ENCODE measurements at places on chromosomes 6 and 20.

DNA sequence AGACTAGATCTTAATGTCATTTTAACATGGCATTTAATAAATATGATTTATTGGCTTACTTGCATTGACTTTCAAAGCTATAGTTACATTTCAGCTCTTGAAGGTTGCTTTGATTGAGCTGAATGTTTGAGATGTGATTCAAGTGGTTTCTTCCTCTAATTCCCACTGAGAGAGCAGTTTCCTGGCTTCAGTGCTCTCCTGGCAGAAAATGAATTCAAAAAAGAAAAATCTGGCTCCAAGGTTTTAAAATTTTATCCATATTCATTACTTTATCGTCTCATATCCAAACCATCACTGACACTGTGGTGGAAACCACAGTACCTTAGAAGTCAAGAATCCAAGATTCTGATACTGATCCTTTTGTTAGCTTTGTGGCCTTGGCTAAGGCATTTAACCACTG is 263.1 kb upstream of the HSF2 start:
- DNase-seq: no peak

- no peak for DNase-seq
Measured at GRCh38 chr6:13422681-13423221, 64.6 kb downstream of the GFOD1 start.

- no peak for DNase-seq
Measured at GRCh38 chr6:15108383-15108715, 137.5 kb upstream of the JARID2 start.

- DNase-seq: no peak
Measured at GRCh38 chr20:19025430-19026120, 186.9 kb upstream of the SLC24A3 start.

- DNase-seq: no peak
Measured at GRCh38 chr6:46715141-46715540, 20.0 kb downstream of the PLA2G7 start.

- no peak for DNase-seq
Measured at GRCh38 chr6:155706341-155706740, 250.7 kb upstream of the NOX3 start.

DNA sequence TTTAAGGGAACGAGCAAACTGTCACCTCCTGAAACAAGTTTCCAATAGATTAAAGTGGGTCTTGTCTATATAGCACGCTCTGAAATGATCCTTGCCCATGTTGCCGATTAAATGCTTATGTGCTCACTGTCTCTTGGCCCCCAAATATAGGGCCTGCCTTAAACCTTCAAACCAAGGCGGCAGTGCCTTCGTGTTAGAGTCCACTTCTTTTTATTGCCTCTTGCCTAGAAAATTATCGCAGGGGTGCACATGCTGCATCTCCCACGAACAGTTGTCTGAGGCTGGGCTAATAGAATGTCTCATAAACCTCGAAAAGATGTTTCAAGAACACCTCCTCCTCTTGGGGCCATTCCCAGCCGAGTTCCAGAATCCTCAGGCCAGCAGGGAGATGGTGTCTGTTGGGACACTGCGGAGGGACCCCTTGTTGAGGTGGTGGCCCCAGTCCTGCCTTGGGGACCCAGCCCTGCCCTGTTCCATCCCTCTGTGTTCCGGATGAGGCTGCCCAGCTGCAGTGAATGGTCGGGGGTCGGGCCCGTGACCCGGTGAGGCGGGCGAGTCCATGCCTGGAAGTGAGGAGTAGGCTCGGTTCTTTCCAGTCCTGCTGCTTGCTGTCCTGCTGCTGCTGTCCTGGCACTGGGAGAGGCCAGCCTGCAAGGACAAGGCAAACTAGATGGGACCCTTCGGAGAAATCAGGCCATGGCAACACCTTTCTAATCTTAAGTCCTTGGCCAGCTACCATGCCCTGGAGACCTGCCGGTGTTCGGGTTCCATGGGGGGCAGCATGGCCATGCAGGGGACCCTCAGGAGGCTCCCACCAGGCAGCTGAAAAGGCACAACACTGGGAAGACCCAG is 34.7 kb upstream of the SLCO4A1 start:
- DNase-seq: no peak

DNA sequence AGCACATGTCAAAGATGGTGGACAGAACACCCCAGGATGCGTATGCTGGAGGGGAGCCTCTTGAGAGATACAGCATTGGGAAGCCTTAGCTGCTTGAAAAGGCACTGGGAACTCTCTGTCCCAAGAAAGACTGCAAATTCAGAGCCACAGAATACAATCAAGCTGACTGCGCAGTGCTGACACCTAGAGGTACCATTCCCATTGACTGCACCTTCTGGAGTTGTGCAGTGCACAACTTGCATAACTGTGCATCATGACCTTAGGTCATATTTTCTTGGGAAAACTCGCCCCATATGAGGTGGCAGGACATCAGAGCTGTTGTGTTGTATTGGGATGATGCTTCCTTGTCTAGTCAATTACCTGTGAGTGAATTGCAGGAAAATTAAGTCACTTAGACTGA is 646.5 kb upstream of the NOX3 start:
- no peak for DNase-seq

GRCh38 chr6:1609041-1609647 is 571 bp upstream of the FOXC1 start:
- DNase-seq: no peak

DNA sequence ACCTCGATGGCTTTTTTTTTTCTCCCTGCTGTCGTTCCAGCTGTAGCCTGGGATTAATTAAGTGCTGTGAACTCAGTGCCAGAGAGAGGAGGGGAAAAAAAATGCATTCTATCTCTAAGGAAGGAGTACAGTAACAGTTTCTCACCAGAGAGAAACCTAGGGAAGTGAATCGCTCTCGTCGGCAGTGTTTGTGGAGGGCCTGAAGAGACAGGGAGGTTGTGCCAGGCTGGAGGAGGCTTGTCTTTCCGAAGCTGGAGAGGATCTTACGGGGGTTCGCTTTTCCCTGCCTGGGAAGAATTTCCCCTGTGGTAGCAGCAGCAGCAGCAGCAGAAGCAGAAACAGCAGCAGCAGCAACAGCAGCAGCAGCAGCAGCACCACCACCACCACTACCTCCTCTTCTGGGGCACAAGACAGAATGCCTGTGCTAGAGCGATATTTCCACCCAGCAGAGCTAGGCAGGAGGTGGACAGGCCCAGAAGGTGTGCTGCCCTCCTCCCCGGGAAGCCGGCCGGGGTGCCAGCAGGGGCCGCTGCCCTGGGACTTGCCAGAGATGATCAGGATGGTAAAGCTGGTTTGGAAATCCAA is 186.5 kb downstream of the PDE7B start:
- no peak for DNase-seq

GRCh38 chr6:125217992-125218391 is 64.4 kb downstream of the TPD52L1 start:
- DNase-seq: no peak

- no peak for DNase-seq
Measured at GRCh38 chr6:1595271-1596087, 14.2 kb upstream of the FOXC1 start.

GRCh38 chr6:169146521-169146920 is 107.1 kb downstream of the THBS2 start:
- DNase-seq: no peak

GRCh38 chr6:13400772-13401171 is 72.4 kb upstream of the TBC1D7 start:
- no peak for DNase-seq

DNA sequence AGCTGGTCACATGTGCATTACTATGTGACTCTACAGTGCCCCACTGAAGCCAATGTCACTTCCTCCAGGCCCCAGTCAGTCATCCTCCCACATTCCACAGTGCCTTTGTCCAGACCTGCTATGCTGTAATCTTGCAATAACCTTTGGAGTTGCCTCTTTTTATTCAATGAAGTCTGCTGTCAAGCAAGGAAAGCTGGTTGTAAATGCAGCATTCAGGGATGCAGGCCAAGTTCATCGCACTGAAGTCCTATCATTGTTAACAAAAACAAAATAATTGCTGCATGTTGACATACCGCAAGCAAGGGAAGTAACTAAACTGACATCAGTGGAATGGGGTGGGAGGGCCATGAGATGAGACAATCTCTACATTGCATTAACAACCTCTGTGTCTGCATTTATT is 131.2 kb upstream of the CDYL start:
- no peak for DNase-seq

- DNase-seq: no peak
Measured at GRCh38 chr20:19071446-19071725, 141.1 kb upstream of the SLC24A3 start.

DNA sequence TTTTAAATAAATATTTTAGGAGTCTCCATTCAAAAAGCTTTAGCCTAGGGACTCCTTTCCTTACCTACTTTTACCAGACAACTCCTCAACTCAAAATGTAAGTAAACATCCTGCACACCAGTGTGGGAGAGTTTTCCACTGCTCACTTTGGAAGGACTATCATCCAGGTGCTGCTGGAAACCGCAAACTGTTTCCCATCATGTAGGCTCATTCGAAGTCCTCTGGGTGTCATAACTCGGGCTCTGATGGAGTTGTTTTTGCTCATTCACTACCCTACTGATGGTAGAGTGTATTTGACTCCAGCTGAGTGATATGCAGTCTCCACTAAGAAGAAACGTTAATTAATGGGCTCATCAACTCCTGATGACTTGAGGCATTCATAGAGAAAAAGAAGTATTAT is 136.5 kb upstream of the AKAP12 start:
- no peak for DNase-seq

DNA sequence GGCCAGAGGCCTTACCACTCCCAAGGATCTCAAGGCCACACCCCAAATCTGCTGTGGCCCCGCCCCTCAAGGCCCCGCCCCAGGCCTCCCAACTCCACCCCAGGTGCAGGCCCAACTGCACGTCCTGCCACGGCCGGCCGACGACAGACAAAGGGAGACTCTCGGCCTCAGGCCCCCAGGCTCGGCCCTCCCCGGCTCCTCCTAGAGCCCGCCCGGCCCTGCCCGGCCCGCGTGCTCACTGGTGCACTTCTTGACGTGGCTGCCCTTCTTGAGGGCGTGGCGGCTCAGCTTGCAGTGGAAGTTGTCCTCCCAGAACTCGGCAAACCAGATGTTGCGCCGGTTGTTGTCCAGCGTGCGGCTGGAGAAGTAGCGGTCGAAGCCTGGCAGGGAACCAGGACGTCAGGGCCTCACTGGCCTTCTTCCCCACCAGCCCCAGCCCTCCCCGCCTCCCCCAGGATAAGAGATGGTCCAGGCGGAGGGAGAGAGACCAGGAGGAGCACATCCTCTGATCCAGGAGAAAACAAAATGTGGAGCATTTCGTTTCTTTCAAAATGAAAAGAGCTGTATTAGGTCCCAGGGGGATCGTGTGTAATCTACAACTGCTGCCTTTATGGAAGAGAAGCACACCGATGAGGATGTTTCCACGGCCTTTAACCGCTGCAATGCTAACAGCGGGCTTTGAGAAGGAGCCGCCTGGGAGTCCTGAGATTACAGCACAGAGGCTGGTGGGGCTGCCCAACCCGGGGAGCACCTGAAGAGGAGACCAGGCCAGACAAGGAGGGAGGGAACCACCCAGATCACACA is 89.4 kb downstream of the GRM4 start:
- DNase-seq: no peak

DNA sequence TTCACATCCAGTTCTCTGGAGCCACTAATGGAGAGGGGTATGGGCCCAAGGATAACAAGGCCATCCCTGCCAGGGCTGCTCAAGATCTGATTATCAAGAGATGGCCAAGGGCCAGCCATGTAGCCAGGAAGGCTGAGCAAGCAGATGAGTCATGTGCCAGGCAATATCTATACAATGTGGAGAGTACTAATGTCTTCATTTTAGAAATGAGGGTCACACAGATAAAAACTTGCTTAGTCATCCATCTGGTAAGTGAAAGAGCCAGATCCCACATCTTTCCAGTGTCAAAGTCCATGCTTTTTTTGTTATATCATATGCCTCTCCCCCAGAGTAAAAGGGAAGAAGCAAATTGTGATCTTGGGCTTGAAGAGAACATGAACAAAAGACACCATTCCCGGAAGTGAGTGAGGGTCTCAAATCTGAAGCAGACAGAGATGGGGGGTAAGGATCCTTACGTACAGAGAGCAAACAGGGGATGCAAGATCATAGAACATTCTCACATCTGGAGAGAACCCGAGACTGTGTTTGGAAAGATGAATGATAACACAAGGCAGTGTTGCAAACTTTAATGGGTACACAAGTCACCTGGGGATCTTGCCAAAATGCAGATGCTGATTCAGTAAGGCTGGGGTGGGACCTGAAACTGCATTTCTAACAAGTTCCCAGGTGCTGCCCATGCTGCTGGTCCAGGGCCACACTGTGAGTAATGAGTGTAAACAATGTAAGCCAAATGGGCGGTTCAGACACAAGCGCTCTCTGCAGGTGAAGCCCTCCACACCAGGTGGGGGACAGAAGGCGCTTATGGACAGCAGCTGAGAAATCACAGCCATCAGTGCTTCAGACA is 20.0 kb upstream of the GSTA3 start:
- DNase-seq: no peak

DNA sequence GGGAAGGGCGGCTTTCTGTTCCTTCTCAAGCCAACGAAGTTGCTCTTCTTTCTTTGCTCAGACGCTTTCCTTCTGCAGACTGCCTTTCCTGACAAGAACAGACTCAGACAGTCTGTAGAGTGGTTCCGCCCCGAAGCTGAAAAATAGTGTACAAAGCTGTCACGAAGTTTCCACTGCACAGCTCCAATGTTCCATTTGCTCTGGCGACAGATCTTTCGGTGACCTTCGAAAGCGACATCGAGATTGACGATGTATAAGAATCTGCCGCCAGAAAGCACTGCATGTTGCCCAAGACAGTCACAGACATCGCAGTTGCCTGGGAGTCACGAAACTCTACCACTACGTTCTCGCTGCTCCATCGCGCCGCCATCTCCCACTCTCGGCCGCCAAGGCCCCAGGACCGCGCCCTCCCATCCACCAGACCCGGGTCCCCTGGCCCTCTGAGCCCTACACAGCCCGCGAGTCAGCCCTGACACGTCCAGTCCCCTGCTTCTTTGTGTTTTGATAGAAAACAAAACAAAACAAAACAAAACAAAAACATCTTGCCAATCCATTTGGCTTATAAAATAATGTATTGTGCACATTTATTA is 42.1 kb upstream of the ZNF184 start:
- DNase-seq: no peak

Data from stimulated activated CD8-positive, alpha-beta memory T cell treated with anti-CD3 and anti-CD28 coated beads, Interleukin-7, amount 100 ng/mL, for 1 hour (primary cell).